ENCODE measurements at places on chromosomes 7 and 10. TPM values are rescaled to one million over a fixed set of nuclear protein-coding genes. Genes with fewer than 3 reads are reported as not detected.

Gene NET1
- total RNA-seq, result 46.3 TPM

GRCh38 chr7:37054624-37055241 is 330.4 kb upstream of the AOAH start:
- no peak for DNase-seq

Gene SEMA3C
- not detected for total RNA-seq

GRCh38 chr7:111198255-111198654 is 107.3 kb downstream of the LRRN3 start:
- DNase-seq, result no peak
